SW480 (cell line): ENCODE measurements at places on chromosomes 3 and 15.

DNA sequence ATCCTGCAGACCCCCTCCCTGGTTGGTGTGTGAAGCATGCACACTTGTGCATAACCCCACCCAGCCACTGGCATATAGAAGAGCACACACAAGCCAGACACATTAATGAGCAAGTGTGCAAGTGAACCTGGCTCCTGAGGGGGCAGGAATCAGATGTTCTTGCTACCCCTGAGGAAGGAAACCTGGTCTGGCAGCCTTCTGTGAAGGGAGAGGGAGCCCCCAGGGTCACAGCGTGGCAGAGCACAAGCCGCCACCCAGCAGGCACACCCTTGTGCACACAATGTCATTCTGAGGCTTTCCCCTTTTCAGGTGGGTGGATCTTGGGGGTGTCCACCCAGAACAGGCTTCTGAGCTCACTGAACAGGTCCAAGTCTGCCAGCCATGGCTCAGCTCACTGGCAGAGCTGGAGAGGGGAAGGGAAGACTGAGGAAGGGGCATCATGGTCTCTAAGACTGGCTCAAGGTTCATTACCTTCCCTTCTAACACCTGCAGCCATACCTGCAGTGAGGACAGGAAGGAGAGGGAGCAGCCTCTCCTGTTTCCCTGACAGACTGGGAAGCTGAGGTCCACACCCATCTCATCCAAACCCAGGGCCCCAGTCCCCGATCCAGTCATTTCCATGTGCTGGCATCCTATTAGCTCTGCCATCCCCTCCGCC lies 31.6 kb upstream of the SEMA3F start:
- no peak for DNase-seq

DNA sequence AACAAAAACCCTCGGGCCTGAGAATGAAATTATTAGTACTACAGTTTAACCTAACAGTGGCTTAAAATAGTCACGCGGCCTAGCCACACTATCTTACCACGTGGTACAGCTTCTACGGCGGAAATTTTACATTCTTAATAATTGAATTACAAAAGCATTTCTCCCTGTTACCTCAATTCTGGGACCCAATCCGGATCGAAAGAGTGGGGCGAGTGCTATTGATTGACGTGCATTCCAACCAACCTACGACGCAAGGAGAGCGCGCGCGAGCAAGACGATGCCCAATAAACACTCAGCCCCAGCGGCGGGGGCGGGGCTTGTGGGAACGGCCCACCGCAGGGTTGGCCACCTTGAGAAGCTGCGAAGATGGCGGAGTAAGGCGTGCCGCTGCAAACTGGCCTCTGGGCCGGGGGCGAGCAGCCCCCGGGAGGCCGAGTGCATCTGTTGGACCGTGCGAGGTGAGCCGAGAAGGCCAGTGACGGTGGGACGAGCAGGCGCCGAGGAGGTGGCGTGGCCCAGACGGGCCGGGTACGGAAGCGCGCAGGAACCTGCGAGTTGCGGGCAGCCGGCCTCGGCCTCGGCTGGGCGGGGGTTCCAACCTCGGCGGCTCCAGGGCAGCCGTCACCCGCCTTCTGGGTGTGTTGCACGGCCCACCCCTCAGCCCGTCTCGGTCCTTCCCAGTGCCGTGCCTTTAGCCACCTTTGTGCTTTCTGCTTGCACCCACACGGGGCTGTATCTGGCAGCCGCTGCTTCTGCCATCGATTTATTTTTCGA lies 48.6 kb downstream of the OIP5 start:
- DNase-seq: peak; percentile 96

DNA sequence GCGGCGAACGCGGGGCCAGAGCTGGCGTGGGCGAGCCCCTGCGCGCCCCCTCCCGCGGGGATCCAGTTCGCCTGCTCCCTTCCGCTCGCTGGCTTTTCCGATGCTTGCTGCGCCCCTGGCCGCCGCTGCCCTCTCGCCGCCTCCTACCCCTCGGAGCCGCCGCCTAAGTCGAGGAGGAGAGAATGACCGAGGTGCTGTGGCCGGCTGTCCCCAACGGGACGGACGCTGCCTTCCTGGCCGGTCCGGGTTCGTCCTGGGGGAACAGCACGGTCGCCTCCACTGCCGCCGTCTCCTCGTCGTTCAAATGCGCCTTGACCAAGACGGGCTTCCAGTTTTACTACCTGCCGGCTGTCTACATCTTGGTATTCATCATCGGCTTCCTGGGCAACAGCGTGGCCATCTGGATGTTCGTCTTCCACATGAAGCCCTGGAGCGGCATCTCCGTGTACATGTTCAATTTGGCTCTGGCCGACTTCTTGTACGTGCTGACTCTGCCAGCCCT lies 721 bp downstream of the P2RY1 start:
- DNase-seq: no peak

DNA sequence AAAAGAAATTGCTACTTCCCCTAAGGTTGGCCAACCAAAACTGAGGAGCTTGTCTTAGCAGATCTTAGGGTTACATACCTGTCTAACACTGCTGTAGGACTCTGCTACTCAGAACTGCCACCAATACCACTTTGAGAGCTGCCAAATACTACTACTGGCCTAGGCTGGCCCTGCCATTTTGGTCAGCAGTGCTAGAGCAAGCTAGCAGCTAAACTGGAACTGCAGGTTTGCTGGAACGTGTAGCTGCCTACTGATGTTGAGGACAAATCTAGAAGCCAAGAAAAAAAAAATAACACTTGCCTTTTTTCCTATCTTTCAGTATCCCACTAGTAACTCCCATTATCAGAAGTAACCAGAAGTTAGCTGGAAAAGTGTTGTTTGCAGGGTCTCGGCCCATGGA lies 387.4 kb downstream of the RBMS3 start:
- no peak for DNase-seq

- no peak for DNase-seq
Observed at GRCh38 chr3:42980909-42981308, 1.8 kb downstream of the GASK1A start.

GRCh38 chr3:7038394-7038793 lies 177.5 kb downstream of the GRM7 start:
- DNase-seq: no peak
